ENCODE measurements at places on chromosomes 1 and 21.
A peak's percentile ranks its signal among the peaks of the same experiment; 100 is the strongest.

GRCh38 chr1:94490556-94490955 is 51.0 kb downstream of the F3 start:
- no peak for DNase-seq

GRCh38 chr1:45405636-45406035 is 65.4 kb upstream of the MUTYH start:
- no peak for DNase-seq

- no peak for DNase-seq
Measured at GRCh38 chr1:219553934-219554502, 58.9 kb downstream of the ZC3H11B start.

DNA sequence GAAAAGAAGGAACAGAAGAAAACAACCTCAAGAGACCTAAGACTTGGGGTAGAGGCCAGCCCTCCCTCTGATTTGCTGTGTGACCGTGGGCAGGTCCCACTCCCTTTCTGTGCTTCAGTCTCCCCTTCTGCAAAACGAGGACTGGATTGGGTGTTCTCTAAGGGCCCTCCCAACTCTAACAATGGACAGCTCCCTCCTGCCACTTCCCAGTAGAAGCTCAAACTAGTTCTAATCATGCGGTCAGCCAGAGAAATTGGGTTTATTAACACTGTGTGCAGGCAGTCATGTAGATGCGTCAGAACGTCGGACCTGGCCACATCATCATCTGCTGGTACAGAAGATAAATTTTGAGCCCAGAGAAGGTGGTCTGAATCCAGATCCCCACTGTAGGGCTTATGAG is 1.6 kb upstream of the PADI4 start:
- DNase-seq, result no peak

GRCh38 chr1:182304218-182304617 is 87.4 kb downstream of the GLUL start:
- no peak for DNase-seq

GRCh38 chr1:88291611-88292354 is 392.3 kb upstream of the PKN2 start:
- DNase-seq, result no peak

DNA sequence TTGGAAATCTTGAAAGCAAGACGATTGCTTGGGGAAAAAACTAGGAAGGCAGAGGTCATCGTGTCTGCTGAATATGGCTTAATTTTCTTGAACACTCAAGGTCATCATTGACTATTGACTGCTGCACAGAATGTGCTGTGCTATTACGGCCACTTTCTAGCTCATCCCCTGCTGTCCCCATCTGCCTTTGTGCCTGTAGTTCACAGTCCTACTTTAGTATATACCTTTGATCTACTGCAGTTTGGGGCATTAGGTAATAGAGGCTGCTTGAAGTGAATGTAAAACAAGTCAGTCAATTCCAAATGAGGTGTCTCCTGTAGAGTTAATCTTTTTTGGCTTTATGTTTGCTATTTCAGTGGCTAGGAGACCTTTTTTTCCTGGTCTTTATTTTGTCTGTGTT is 8.3 kb downstream of the RAB4A start:
- no peak for DNase-seq

GRCh38 chr1:6861075-6861724 is 75.9 kb downstream of the CAMTA1 start:
- no peak for DNase-seq

DNA sequence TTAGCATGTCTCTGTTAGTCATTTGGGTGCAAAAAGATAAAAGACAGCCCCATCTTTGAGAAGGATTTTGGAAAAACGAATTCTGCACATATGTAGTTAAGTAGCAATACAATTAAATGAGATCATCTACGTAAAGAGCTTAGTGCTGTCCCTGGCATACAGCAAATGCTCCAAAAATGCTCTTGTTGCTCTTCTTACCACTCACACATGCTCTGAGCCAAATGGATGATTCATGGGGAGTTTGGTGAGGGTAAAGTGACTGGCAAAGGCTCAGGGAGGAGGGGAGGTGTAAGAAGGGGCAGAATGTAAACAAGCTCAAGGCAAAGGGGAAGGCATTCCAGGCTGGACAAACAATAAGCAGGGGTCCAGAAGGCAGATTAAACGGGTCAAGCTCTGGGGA is 191.9 kb downstream of the AK5 start:
- DNase-seq, result no peak

GRCh38 chr1:47175227-47175934 is 14.5 kb downstream of the PDZK1IP1 start:
- peak; percentile 74 for DNase-seq

DNA sequence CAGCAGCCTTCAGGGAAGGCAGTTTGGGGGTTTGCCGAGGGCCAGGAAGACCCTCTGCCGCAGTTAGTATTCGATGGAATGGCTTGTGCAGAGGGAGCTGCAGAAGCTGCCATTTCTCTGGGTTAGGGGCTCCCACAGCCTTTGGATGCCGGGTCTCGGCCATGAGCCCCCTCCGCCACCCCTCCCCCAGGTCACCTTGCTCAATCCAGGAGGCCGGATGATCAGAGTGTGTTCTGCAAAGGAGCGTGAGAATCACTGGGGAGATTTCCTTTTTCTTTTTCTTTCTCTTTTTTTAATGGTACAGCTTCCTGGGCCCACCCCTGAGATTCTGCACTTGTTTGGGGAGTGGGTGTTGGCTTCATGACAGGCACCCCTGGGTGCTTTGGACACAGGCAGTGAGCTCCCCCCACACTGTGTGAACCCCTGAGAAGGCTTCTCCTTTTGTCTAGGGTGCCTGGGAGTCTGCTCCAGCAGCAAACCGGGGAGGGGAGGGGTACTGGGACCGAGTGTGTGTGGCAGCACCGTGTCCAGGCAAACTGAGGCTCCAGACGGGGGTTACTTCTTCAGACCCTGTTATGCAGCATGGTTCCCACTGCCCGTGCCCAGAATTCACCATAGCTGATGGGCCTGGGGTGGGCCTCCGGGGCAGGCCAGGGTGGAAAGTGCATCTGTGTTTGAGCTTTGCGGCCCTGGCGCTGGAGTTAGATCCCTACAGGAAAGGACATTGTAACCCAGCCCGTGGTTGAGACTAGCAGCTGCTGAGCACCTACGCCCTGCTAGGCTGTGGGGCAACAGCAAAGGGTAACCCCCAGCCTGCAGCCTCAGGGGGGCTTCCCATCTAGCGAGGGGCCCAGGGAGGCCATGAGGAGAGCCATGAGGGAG is 18.5 kb downstream of the TNFRSF1B start:
- no peak for DNase-seq

DNA sequence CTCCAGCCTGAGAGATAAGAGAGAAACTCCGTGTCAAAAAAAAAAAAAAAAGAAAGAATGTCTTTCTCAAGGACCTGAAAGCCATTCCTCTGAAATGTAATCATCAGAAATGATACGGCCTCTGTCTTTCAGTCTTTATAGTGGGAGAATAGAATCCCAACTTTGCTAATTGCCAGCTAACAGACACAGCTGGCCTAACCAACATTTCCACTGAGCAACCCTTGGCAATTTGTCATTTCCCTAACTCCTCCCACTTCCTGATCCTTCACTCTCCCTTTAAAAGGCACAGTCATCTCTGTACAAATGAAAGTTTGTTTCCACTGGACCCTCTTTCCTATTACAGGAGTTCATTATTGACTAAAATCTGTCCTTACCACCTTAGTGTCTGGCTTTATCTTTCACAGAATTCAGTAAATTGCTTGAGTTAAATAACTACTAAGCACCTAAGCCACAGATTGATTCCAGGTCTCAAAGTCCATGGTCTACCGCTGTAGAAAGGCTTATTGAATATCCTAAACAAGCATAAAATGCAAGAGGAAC is 4.3 kb upstream of the CBR1 start:
- peak; percentile 11 for DNase-seq

GRCh38 chr1:226958300-226958699 is 18.2 kb downstream of the COQ8A start:
- DNase-seq, result no peak

DNA sequence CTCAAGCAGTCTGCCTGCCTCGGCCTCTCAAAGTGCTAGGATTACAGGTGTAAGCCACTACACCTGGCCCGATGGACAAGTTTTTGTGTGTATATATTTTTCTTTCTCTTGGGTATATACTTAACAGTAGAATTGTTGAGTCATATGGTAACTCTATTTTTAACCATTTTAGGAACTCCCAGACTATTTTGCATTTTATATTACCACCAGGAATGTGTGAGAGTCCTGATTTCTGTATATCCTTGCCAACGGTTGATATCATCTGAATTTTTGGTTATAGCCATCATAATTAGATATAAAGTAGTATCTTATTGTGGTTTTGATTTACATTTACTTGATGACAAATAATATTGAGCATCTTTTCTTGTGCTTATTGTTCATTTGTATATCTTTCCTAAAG is 20.7 kb downstream of the FNBP1L start:
- DNase-seq, result no peak

GRCh38 chr21:35868005-35868868 is 192.1 kb downstream of the SETD4 start:
- DNase-seq, result no peak

DNA sequence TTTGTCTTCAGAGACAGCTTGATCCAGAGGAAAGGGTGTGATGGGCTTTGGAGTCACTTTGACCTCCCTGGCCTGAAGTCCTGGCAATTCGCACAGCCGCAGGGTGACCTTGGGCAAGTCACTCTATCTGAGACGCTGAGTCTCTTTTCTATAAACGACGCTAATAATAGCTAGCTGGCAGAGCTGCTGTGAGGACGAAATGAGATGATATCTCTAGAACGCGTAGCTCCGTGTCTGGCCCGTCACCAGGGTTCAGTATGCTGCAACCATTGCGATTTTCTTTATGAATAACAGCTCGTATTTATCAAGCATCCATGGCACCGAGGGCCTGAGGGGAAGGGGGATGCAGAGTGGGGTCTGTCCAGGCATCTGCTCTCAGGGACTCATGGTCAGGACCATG is 58.7 kb downstream of the IGSF21 start:
- DNase-seq, result no peak

- no peak for DNase-seq
Measured at GRCh38 chr1:59716832-59717231, 97.9 kb upstream of the HOOK1 start.

DNA sequence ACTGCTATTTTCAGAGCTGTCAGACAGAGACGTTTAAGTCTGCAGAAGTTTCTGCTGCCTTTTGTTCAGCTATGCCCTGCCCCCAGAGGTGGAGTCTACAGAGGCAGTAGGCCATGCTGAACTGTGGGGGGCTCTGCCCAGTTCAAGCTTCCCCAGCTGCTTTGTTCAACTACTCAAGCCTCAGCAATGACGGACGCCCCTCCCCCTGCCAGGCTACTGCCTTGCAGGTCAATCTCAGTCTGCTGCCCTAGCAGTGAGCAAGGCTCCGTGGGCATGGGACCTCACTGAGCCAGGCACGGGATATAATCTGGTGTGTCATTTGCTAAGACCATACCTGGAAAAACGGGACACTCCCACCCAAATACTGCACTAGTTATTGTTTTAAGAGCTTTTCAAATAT is 219.7 kb downstream of the BRINP3 start:
- no peak for DNase-seq

- no peak for DNase-seq
Measured at GRCh38 chr1:167776151-167776550, 54.4 kb downstream of the MPZL1 start.

Measured in NCI-H526 (cell line).